ENCODE measurements at places on chromosomes 2 and 18.

- no peak for DNase-seq
Observed at GRCh38 chr2:197247083-197247482, 63.5 kb downstream of the ANKRD44 start.

DNA sequence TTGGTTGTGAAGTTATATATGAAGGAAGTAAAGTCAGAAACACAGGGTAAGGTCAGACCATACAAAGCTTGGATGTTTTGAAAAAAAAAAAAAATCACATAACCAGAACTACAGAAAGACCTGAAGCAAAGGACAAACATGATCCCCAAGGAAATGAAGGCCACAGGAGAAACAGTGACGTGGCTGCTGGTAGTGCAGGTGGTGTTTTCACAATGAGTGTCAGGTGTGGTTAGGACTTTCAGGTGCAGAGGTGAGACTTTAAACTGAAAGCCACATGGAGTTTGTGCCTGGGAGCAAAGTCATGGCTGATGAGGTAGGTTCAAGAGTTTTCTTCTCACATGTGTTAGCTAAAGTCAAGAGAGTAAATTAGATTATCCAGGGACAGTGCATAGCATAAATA is 270.7 kb downstream of the PIEZO2 start:
- DNase-seq, result no peak

GRCh38 chr2:43005975-43006833 is 213.8 kb upstream of the HAAO start:
- no peak for DNase-seq

GRCh38 chr2:172437419-172438341 is 10.3 kb downstream of the ITGA6 start:
- DNase-seq, result no peak

Measured in stimulated activated CD8-positive, alpha-beta memory T cell treated with anti-CD3 and anti-CD28 coated beads, Interleukin-2, amount 100 ng/mL, for 1 hour (primary cell).